ENCODE measurements at places on chromosomes 16 and 17. TPM values are rescaled to one million over a fixed set of nuclear protein-coding genes. Genes with fewer than 3 reads are reported as not detected.

SERPINF2 gene
- total RNA-seq: 0.24 TPM

CALB2 gene
- 1.2 TPM for total RNA-seq

GRCh38 chr16:9381399-9381798 is 290.0 kb downstream of the HAPSTR1 start:
- no peak for DNase-seq

GRCh38 chr16:16008666-16009065 is 59.2 kb downstream of the ABCC1 start:
- no peak for DNase-seq

- DNase-seq: peak; percentile 94
Observed at GRCh38 chr16:82660075-82660645, 33.4 kb downstream of the CDH13 start.

DNA sequence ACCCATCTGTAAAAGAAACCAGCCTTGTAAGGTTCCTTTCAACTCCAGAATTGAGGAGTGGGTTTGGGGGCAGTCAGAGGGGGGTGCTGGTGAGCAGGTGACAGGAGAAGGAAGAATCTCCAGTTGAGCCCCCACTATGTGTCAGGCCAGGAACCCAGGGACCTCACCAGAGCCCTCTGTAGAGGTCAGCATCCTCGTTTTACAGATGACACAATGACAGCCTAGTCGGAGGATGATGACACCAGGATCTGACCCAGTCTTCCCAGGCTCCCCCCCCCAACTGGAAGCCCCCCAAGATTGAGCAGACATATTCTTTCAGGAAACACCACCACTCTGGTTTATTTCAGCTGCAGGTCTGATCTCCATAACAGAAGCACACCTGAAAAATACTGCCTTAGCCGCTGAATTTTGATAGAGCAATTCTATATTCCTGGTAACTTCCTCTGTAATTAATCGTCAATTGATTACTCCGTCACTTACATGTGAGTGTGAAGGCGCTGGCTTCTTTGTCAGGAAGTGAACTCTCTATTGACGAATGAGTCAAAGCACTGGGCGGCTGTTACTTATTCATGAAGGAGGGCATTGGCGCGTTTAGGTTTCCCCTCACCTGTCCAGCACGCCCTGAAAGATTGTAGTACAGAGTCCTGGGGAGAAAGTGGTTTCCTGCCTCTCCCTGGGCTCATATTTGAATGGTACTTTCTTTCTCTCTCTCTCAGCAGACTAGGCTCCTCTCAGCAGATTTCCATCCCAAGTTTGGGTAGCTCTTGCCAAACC is 21.2 kb downstream of the SOCS3 start:
- DNase-seq: no peak

GRCh38 chr17:45942284-45942683 is 47.9 kb downstream of the MAPT start:
- DNase-seq: peak; percentile 45

All from RPMI7951 (cell line).